Vagina (tissue), 2 donors: ENCODE measurements at places on chromosomes 7 and 10. TPM values are rescaled to one million over a fixed set of nuclear protein-coding genes. Genes with fewer than 3 reads are reported as not detected.

DNA sequence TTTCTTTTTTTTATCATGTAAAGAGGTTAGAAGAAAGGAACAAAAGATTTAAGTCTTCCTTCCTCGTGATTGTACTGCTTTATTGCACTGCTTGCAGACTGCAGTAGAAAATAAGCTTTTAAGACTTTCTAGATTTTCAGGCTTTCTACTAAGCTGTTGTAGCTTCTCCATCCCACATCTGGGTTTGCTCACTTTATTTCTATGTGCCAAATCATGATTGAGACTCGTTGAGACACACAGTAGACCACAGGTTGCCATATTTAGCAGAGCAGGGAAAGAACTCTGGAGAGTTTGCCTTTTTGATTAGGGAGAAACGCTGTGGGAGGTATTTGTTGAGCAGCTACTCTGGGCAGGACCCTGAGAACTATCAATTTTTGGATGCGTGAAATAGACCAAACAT lies 89.2 kb upstream of the BTBD16 start:
- no peaks in the 10 kb centered on the region for H3K36me3 ChIP-seq
- no peak overlapping the region for H3K27ac ChIP-seq
- no peaks in the 10 kb centered on the region for H3K27me3 ChIP-seq
- H3K4me3 ChIP-seq, result no peak overlapping the region
- no peak for DNase-seq
- H3K4me1 ChIP-seq, result peaks cover 28% of the 10 kb centered on the region

DNA sequence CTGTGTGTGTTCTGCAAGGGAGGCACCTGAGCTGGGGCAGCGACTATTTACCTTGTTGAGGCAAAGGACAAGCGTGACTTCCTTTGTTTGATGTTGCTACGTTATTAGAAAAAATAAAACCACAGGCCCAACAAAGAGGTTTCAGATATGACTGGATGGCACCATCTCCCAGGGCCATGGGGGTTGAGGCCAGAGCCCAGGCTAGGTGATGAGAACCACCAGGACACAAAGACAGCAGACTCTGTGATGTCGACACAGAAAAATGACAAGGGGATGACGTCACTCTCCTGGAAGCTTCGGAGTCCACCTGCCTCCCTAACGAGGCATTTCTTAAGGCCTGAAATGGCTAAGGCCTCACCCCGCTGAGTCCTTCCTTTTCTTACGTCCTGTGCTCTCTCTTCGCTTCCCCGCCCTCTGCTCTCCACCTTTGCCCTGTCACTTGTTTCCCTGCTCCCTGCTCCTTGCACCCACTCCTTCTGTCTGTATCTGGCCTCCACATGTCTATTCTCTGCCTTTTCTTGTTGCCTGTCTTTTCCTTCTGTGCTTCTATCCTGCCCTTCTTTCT lies 83.0 kb upstream of the ADRB1 start:
- no peak for DNase-seq
- no peak overlapping the region for H3K27ac ChIP-seq

GRCh38 chr7:7976677-7977076 lies 8.1 kb downstream of the GLCCI1 start:
- no peak overlapping the region for H3K4me3 ChIP-seq
- H3K27ac ChIP-seq, result no peak overlapping the region
- H3K27me3 ChIP-seq, result no peaks in the 10 kb centered on the region
- peaks cover 9% of the 10 kb centered on the region for H3K4me1 ChIP-seq

- no peaks in the 10 kb centered on the region for H3K36me3 ChIP-seq
- no peaks in the 10 kb centered on the region for H3K27me3 ChIP-seq
- no peak overlapping the region for H3K27ac ChIP-seq
- no peak overlapping the region for H3K4me3 ChIP-seq
- no peak for DNase-seq
- no peaks in the 10 kb centered on the region for H3K4me1 ChIP-seq
Observed at GRCh38 chr7:148505645-148506375, 84.8 kb upstream of the C7orf33 start.

DNA sequence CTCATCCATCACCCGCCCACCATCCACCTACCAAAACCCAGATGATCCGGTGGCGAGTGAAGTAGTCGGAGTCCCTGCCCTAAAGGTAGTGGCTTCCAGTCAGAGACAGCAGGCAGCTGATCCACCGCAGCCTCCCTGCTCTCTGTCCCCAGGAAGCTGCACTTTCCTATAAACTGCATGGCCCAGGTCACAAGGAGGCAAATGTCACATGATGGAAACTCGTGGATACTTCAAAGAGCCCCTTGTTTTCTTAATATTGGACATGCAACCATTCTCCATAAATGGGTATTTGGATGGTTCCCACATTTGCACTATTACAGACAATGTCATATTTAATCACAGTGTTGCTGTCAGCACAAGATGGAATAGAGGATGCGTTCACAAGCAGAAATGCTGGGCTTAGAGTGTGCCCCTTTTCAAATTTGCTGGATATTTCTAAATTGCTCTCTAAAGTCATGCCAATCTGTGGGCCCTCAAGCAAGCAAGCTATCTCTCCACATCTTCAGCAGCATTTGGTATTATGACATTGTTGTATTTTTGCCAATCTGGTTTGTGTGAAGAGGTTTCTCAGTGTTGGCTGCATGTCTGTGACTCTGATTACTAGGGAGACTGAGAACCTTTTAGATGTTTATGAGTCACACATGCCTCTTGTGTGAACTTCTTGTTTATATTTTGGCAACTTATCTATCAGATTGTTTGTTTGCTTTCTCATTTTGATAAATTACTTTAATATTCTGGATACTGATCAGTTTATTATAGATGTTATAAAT lies 822.0 kb downstream of the TNS3 start:
- no peaks in the 10 kb centered on the region for H3K36me3 ChIP-seq
- no peaks in the 10 kb centered on the region for H3K27me3 ChIP-seq
- no peak overlapping the region for H3K27ac ChIP-seq
- no peaks in the 10 kb centered on the region for H3K4me1 ChIP-seq

GRCh38 chr10:78342827-78343653 lies 309.4 kb downstream of the RPS24 start:
- no peak overlapping the region for H3K4me3 ChIP-seq
- no peaks in the 10 kb centered on the region for H3K4me1 ChIP-seq
- H3K36me3 ChIP-seq, result no peaks in the 10 kb centered on the region
- no peaks in the 10 kb centered on the region for H3K27me3 ChIP-seq
- no peak overlapping the region for H3K27ac ChIP-seq

DNA sequence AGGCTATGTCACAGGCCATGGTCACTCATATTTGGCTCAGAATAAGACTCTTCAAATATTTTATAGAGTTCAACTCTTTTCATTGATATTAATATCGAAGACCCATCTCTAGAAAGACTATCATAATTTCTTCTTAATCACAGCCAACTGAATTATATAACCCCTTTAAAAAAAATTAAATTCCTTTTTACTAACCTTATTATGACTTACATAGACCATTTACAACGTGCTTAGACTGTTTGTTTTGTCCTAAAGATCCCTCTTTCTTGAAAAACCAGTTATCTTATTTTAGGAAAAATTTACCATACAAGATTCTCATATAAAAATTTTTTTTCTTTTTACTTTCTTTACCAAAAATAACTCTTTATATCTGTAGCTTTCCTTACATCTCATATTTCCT lies 10.2 kb upstream of the TMEM254 start:
- no peaks in the 10 kb centered on the region for H3K4me1 ChIP-seq
- H3K27me3 ChIP-seq, result no peaks in the 10 kb centered on the region
- H3K36me3 ChIP-seq, result no peaks in the 10 kb centered on the region
- H3K27ac ChIP-seq, result no peak overlapping the region
- H3K4me3 ChIP-seq, result no peak overlapping the region
- DNase-seq, result no peak

- peaks cover 6% of the 10 kb centered on the region for H3K27me3 ChIP-seq
- peak overlapping the region; percentile 35 for H3K4me3 ChIP-seq
- no peaks in the 10 kb centered on the region for H3K36me3 ChIP-seq
- DNase-seq, result no peak
- H3K4me1 ChIP-seq, result peaks cover 20% of the 10 kb centered on the region
Observed at GRCh38 chr10:81873932-81874816, 820 bp upstream of the NRG3 start.

- H3K36me3 ChIP-seq, result no peaks in the 10 kb centered on the region
- no peak overlapping the region for H3K4me3 ChIP-seq
- DNase-seq, result peak; percentile 95
Observed at GRCh38 chr10:48455392-48456151, 149.1 kb downstream of the MAPK8 start.

DNA sequence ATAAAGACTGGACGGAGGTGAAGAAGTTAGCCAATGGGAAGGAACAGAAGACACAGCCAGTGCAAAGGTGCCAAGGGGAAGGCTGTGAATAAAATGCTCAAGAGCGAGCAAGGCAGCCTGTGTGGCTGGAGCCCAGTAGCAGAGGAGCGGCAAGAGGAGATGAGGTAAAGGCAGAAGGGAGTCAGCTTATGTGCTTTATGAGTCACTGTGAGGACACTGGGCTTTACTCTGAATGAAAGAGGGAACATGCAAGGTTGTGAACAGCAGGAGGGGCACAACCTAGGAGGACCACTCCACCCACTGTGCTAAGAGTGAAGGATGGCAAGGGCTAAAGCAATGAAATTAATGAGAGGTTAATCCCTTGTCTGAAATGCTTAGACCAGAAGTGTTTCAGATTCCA lies 129.0 kb upstream of the ODAD2 start:
- H3K27me3 ChIP-seq, result no peaks in the 10 kb centered on the region
- no peaks in the 10 kb centered on the region for H3K36me3 ChIP-seq
- no peak overlapping the region for H3K4me3 ChIP-seq
- DNase-seq, result no peak
- H3K4me1 ChIP-seq, result no peaks in the 10 kb centered on the region

DNA sequence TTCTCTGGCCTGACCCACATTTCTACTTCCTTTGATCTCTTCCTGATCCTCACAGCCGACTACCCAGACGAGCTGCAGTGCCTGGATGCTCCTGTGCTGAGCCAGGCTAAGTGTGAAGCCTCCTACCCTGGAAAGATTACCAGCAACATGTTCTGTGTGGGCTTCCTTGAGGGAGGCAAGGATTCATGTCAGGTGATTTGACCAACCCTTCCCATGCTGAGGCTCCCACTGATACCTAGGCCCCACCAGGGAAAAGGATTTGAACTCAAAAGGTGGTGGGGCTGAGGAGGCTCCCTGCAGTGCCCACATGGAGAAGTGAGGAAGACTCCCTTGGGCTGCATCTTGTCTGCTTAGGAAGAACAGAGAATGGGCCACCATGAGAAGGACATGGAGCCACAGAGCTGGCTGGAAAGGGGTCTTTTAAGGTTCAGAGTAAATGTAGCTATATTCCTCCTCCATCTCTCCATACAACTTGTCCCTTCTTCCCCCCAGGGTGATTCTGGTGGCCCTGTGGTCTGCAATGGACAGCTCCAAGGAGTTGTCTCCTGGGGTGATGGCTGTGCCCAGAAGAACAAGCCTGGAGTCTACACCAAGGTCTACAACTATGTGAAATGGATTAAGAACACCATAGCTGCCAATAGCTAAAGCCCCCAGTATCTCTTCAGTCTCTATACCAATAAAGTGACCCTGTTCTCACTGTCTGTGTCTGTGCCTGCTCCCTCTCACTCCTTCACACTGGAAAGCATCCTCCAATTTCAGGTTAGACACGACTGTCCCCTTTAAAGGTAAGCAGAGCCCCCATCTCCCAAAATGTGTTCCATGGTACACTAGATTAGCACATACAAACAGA lies 3.3 kb downstream of the PRSS1 start:
- H3K36me3 ChIP-seq, result no peaks in the 10 kb centered on the region
- H3K4me3 ChIP-seq, result no peak overlapping the region
- no peak overlapping the region for H3K27ac ChIP-seq
- H3K4me1 ChIP-seq, result no peaks in the 10 kb centered on the region
- DNase-seq, result peak; percentile 77
- H3K27me3 ChIP-seq, result no peaks in the 10 kb centered on the region

GRCh38 chr10:6044060-6044459 lies 18.1 kb downstream of the IL2RA start:
- H3K4me1 ChIP-seq, result no peaks in the 10 kb centered on the region
- no peak overlapping the region for H3K27ac ChIP-seq
- no peaks in the 10 kb centered on the region for H3K36me3 ChIP-seq
- H3K27me3 ChIP-seq, result no peaks in the 10 kb centered on the region

GRCh38 chr7:47573758-47574481 lies 8.0 kb downstream of the TNS3 start:
- no peaks in the 10 kb centered on the region for H3K36me3 ChIP-seq
- DNase-seq, result no peak
- peak overlapping the region; percentile 77 for H3K27ac ChIP-seq
- H3K27me3 ChIP-seq, result no peaks in the 10 kb centered on the region

DNA sequence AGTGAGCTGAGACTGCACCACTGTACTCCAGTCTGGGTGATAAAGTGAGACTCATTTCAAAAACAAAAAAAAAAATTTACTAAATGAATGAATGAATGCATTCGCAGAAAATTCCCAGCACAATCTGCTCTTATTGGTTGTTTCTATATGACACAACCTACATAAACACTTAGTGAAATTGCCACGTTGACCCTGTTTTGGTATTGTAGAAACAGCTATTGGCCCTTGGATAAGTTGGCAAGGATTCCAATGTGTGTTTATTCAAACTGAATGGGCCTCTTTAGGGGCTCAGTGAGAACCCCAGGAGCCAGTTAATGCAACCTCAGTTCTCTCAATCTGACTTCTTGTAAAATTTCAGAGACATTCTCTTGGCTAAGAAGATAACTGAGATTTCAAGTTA lies 66.0 kb downstream of the HHEX start:
- H3K27me3 ChIP-seq, result no peaks in the 10 kb centered on the region
- no peak overlapping the region for H3K4me3 ChIP-seq
- H3K4me1 ChIP-seq, result no peaks in the 10 kb centered on the region
- H3K27ac ChIP-seq, result no peak overlapping the region

- peaks cover 49% of the 10 kb centered on the region for H3K4me1 ChIP-seq
- H3K36me3 ChIP-seq, result no peaks in the 10 kb centered on the region
- H3K4me3 ChIP-seq, result no peak overlapping the region
- no peak for DNase-seq
Observed at GRCh38 chr7:42097752-42098151, 139.3 kb downstream of the GLI3 start.

DNA sequence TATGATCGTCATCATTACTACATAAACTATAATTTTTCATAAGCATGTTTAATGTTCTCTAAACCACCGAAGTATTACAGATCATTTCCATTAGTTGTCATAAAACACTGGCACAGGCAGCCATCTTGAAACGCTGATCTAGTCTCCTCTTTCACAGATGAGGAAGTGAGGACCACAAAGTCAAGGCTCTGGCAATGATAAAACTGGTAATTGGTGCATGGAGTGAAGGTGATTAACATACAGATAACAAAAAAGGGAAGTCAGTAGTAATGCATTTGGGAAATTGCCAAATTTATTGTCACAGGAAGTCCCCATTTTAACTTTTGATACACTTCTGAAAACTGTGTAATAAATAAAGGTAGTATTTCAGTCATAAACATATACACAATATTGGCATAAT lies 49.3 kb downstream of the FBXL13 start:
- no peak overlapping the region for H3K4me3 ChIP-seq
- DNase-seq, result no peak
- no peak overlapping the region for H3K27ac ChIP-seq
- H3K27me3 ChIP-seq, result no peaks in the 10 kb centered on the region
- H3K36me3 ChIP-seq, result no peaks in the 10 kb centered on the region

ALOX5 gene
- 22.8 TPM for total RNA-seq

PRLHR gene
- 23.1 TPM for total RNA-seq

KCNIP2 gene
- 5.9 TPM for total RNA-seq

ATP6V0A4 gene
- total RNA-seq, result 1.2 TPM

HOXA7 gene
- 23.8 TPM for total RNA-seq

ZNF853 gene
- total RNA-seq, result 14.0 TPM

FOXI2 gene
- 0.25 TPM for total RNA-seq
